Inflammatory macrophage treated with lipopolysaccharide for 1 hour (primary cell): ENCODE measurements at places on chromosomes 5 and 9.

DNA sequence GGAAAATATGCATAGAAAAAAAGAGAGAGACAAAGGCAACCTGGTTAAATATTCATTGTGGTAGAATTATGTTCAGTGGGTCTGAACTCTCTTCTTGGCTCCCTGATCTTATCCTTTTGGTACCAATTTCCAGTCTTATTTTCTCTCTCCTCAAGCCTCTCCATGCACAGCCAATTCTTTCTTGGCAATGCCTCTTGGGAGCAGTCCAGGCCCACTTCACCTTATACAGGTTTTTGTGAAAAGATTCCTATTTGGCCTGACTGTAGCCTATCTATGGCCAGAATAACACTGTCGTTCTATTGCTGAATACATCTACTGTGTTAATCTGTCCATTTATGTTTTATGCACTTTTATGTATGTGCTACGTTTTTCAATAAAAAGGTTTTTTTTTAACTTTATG is 2.7 kb downstream of the ELOVL7 start:
- DNase-seq: no peak

- no peak for DNase-seq
Observed at GRCh38 chr5:10593531-10594181, 29.8 kb downstream of the ANKRD33B start.

GRCh38 chr9:26234865-26235264 is 556.6 kb upstream of the TUSC1 start:
- no peak for DNase-seq

DNA sequence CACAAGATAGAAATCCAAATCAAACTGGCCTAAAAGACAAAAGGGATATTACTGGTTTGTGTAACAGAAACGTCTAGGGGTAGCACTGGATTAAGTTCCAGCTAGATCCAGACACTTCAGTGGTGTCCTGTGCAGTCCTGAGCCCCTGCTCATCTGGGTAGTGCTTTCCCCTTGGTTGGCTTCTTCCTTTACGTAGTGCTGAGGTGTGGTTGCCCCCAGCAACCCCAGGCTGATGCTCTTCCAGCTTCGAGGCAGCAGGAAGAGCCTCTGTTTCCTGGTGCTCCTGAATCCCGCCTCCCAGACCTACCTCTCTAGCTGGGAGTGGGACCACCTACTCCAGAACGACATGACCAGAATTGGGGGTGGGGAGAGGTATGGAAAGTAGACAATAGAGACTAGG is 166.1 kb upstream of the ADRA1B start:
- no peak for DNase-seq

GRCh38 chr5:103927739-103928138 is 365.1 kb upstream of the NUDT12 start:
- DNase-seq: no peak

- DNase-seq: no peak
Observed at GRCh38 chr5:167702014-167702413, 589.4 kb upstream of the WWC1 start.

- peak; percentile 17 for DNase-seq
Observed at GRCh38 chr9:38641985-38642864, 21.8 kb upstream of the ANKRD18A start.

DNA sequence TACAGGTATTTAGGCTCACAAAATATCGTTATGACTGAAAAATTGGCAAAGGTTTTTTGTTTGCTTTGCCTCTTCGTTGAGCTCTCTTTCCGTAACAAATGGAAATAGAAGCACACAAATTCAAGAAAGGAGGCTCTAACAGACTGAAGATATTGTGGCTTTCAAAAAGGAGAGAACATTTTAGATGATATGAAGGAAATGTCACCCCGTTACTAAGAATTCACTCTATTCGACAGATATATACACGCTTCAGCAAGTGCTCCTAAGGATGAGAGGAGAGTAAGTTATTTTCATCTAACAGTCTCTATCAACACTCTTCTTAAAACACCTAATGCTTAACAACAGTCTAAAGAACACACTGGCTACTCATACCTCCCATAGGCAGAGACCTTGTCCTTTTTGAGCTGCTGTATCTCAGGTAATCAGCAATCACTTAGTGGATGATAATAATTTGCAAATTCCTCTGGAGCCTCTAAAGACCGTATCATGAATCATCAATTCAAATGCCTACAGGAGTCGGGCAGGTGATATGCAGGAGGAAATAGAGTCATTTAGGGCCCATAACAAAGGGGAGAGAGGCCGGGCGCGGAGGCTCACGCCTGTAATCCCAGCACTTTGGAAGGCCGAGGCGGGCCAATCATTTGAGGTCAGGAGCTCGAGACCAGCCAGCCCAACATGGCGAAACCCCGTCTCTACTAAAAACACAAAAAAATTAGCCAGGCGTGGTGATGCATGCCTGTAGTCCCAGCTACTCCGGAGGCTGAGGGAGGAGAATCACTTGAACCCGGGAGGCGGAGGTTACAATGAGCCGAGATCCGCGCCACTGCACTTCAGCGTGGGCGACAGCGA is 1.4 kb upstream of the HSDL2 start:
- no peak for DNase-seq

DNA sequence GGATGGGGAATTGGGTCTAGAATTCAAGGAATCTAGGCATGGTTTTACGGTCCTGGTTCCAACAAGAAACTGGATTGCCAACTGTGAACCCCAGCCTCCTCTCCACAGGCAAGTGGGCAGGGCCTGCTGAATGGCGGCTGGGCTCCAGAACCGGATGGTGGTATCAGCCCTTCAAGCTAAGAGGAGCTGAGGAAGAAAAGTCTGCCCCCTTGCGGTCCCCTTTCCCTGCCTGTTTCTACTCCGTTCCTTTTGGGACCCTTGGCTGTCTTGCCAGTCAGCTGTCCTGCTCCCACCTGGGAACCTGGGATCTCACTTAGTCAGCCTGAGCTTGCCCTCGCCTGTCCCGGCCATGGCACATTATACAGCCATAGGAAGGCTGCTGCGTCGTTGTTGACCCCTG is 234.4 kb upstream of the DAPK1 start:
- DNase-seq: no peak

- no peak for DNase-seq
Observed at GRCh38 chr5:116859666-116860320, 285.2 kb upstream of the SEMA6A start.

GRCh38 chr9:113715086-113715485 is 161.0 kb upstream of the ZNF618 start:
- DNase-seq: no peak

GRCh38 chr5:98296426-98296825 is 477.0 kb upstream of the RGMB start:
- DNase-seq: no peak

- DNase-seq: peak; percentile 15
Observed at GRCh38 chr9:21801683-21802417, 586 bp upstream of the MTAP start.

DNA sequence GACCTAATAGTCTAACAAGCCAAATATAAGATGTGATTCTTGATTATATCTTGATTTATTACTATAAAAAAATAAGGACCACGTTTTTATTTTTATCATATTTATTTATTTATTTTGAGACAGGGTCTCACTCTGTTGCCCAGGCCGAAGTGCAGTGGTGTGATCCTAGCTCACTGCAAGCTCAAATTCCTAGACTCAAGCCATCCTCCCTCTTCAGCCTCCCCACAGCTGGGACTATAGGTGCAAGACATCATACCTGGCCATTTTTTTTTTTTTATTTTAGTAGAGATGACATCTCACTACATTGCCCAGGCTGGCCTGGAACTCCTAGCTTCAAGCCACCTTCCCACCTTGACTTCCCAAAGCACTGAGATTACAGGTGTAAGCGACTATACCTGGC is 61.0 kb upstream of the LARP1 start:
- DNase-seq: no peak

DNA sequence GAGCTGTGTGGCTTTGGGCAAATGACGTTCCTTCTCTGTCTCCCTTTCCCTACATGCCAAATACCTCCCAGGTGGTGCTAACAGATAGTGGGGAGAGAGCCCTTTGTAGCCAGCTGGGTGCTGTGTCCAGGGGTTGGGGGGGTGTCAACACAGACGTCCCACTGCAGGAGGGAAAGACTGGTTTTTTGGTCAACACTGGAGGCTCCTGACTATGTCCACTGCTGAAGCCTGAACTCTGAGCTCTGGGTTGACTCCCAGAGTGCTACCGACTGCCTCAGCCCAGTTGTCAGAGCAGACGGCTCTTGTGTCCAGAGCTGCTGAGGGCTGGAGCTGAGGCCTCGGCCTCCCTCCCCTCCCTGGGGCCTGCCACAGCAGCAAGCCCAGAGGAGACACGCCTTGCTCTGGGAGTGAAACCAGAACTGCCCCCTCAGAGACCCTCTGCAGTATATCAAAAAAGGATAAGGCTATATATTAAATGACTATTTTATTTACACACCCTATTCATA is 14.8 kb upstream of the SLC25A51 start:
- DNase-seq: no peak

- no peak for DNase-seq
Observed at GRCh38 chr9:81564632-81565031, 124.7 kb downstream of the TLE1 start.

- no peak for DNase-seq
Observed at GRCh38 chr5:77947041-77947428, 170.9 kb upstream of the TBCA start.

DNA sequence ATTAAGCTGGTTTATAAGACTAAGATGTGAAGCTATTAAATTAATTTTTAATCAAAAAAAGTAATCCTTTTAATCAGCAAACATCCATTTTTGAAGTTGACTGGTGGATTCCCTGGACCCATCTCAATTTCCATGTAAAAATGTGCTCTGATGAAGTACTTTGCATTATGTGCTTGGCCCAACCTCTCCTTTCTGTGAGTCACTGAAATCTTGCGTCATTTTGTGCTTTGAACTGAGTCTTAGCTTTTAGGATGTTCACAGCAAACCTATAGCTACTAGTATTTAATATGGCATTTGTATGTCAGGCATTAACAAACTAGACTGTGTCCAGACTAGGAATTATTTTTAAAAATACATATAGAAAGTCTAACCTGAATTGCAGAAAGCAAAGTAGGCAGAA is 55.0 kb upstream of the CDH12 start:
- DNase-seq: no peak

DNA sequence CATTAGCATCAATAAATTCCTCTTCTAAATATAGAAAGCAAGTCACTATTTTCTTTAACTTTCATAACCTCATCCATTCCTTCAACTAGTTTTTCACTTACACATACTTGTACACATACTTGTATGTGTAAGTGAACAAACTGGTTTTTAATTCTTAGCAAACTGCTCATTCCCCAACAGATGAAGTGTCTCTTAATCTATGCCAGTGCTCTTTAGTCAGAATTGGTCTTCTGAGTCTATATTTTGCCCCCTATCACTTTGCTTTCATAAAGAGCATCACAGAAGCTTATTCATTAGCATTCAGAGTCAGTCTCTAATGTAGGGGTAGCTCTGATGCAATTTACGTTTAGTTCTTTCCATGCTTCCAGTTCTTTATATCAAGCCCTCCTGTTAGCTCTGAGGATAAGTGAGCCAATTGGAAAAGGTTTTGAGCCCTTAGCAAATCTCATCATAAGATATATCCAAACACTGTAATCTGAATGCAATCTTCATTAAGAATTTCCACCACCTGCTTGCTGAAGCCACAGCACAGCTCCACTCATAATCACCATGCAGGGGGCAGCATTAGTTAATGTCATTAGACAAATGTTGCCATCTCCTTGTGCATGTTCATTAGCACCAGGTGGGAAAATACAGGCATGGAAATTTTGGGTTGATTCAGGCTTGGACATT is 178.5 kb upstream of the SLC24A2 start:
- no peak for DNase-seq

DNA sequence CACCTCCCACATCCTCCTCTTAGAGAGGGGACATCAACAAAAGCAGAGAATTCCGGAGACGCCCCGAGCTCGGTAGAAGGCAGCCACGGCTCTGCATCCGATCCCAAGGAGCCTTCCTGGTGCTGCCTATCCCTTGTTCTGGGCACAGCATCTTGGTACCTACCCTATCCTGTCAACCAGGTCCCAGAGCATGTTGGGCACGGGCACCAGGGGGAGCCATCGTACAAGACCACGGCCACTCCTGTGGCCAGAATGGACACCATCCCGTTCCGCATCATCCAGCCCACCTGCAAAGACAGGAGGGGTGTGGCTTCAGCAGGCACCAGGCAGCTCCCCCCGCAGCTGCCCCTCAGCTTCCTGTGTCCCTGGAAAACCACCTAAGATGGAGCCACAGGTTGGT is 62.7 kb upstream of the ZNF354A start:
- DNase-seq: no peak

DNA sequence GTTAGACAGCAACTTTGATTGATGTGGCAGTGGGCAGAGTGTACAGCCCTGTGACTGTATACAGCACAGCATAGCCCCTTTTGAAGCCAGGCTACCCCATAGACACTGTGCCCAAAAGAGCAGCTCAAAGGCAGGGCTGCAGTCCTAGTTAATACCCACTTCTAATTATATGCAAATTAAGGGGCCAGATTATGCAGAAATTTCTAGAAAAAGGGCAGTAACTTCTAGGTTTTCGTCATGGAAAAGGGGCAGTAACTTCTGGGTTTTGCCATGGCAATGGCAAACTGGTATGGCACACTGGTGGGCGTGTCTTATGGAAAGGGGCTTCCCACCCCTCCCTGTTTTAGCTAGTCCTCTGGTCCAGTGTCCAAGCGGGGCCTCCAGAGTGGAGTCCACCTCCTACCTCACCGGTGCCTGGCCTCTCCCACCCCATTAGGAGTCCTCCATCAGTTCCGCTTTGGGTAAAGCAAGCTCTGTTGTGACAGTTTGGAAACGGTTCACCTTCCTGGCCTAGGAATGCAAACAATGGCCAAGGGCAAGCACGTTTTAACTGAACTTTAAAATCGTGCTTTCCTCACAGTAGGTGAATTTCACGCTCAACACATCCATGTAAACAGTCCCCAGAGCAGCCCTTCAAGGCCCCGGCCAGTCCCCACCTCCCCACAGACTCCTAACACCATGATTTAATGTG is 5.6 kb downstream of the ADAMTS13 start:
- no peak for DNase-seq

- DNase-seq: no peak
Observed at GRCh38 chr9:135522137-135522877, 1.1 kb downstream of the LCN1 start.

GRCh38 chr9:111622626-111623025 is 8.5 kb upstream of the DNAJC25 start:
- peak; percentile 89 for DNase-seq

- peak; percentile 6 for DNase-seq
Observed at GRCh38 chr9:74277532-74277931, 219.6 kb upstream of the RORB start.

DNA sequence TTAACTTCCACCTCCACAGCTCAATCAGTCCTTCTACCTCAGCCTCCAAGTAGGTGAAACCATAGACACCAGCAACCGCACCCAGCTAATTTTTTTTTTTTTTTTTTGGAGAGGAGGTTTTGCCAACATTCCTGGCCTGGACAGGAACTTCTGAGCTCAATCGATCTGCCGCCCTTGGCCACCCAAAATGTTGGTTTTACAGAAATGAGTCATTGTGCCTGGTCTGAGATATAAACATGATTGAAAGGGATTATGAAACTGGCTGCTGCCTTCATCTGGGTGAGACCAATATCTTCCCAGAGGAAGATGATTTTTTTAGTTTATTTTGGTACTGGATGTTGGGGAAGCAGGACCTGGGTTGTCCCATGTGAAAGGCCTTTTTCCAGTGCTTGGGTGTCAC is 9.2 kb downstream of the TAF11L12 start:
- no peak for DNase-seq

GRCh38 chr9:89802781-89803355 is 198.1 kb downstream of the GADD45G start:
- DNase-seq: no peak

GRCh38 chr5:126921241-126922091 is 108.9 kb downstream of the MARCHF3 start:
- DNase-seq: no peak

- DNase-seq: no peak
Observed at GRCh38 chr5:163913548-163913947, 408.1 kb downstream of the MAT2B start.
